ENCODE measurements at places on chromosomes 6 and 20.

DNA sequence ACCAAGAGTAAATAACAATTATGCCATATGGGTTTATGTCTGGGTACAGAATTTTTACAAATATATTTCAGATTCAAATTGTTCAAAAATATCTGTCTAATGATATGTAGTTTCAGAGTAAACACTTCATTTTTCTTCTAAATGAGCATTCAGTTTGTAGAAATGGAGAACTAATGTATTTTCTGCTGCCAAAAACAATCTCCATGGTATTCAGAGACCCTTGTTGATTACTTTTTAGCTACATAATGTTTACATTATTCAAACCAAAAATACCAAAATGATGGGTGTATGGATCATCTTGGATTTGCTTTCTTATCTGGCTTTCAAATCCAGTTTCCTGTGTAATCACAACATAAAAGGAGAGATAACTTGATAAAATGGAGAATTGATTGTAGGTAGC is 576.0 kb upstream of the CDH4 start:
- no peak for DNase-seq

GRCh38 chr6:111984081-111984480 is 69.8 kb upstream of the CCN6 start:
- no peak for DNase-seq

GRCh38 chr6:128158496-128158895 is 257.6 kb upstream of the THEMIS start:
- DNase-seq = no peak

- no peak for DNase-seq
Observed at GRCh38 chr20:35508493-35509218, 20.8 kb downstream of the C20orf173 start.

DNA sequence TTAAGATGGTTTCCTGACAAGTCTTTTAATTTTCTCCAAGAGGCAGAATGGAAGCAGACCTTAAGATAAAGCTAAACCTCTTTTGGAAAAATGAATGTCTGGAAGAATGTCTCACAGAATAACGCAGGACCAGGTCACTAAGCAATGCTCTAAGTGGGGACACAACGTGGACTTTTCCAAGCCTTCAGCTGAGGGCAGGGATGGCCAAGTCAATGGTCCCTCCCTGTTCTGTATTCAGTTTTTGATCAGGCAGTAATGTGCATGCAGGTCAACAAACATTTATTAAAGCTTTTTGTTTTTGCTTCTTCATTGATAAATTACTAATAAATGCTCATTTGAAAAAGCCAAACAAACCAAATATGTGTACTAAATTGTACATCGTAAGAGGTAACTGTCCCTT is 2.0 kb upstream of the RNF182 start:
- DNase-seq = no peak

GRCh38 chr6:35782424-35782823 is 1.6 kb downstream of the CLPSL1 start:
- no peak for DNase-seq

GRCh38 chr6:52839124-52840055 is 1.2 kb downstream of the GSTA5 start:
- DNase-seq = peak; percentile 8

DNA sequence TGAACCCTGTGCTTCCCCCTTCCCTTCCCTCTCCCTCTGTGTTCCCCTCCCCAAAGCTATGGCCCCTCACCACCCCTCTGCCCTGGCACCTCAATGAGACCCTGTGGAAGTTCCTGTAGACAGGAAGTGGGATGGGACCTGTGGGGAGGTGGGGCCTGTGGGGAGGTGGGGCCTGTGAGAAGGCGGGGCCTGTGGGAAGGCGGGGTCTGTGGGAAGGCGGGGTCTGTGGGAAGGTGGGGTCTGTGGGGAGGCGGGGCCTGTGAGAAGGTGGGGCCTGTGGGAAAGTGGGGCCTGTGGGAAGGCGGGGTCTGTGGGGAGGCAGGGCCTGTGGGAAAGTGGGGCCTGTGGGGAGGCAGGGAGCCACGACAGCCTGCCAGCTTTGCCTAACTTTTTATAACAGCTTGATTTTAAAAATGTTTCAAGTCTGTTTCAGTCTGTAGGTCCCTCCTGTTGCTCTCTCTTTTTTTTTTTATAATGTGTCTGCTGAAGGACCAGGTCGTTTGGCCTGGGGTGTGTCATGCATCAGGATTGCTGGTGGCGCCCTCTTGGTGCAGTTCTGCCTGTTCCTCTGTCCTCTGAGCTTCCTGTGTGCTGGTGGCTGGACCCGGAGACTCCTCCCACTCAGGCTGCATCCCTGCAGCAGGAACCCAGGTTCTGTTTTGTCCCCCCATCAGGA is 70.5 kb upstream of the SLCO4A1 start:
- DNase-seq = no peak

DNA sequence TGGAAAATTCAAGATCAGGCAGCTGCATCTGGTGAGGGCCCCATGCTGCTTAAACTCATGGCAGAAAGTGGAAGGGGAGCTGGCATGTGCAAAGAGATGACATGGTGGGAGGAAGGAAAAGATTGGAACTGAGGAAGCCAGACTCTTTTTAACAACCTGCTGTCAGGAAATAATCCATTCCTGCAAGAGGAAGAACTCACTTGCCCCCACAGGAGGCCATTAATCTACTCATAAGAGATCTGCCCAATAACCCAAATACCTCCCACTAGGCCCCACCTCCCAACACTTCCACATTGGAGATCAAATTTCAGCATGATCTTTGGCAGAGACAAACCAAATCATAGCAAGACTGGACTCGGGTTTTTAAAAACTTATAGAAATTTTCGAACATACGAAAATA is 200.5 kb upstream of the KCNQ5 start:
- DNase-seq = no peak

DNA sequence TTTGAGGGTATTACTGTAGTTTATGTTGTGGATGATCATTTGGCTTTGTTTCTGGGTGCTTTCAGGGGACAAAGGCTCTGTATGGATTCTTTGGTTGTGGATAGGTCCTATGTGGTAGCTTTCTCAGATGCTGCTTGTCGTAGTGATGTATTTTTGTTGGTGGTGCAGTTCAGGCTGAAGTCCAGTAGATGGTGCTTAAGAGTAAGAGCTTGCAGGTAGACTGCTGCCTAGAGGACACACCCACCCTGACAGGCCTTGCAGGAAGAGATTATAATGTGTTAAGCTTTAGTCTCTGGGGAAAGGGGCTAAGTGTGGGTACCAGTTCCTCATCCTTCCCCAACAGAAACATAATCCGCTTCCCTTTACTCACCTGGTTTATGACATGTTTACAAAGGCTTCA is 62.6 kb upstream of the ADGRB3 start:
- DNase-seq = peak; percentile 44

DNA sequence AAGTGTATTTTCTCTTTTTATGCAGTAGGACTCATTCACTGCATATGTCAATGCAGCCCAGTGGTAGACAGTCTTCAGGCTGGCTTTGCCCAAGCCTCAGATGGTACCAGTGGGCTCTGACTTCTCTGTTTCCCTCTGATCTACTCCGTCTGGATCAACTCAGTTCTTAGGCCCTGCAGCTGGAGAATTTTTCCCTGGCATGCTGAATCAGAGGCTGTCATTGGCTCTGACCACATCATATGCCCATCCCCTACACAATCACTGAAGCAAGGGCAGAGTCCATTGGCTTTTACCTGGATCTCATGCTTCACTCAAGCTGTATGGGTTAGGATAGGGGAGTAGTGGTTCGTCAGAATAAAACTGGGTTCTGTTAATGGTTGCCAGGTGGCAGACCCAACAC is 57.8 kb downstream of the KIZ start:
- no peak for DNase-seq

DNA sequence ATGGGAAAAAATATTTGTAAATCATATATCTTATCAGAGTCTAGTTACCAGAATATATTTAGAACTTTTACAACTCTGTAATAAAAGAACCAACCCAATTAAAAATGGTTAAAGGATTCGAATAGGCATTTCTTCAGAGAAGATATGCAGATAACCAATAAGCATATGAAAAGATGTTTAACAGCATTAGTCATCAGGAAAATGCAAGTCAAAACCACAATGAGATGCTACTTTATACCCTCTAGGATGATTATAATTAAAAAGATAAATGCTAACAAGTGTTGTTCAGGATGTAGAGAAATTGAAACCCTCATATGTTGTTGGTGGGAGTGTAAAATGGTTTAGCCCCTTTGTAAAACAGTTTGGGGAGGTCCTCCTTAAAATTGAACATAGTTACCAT is 94.1 kb downstream of the LRRC1 start:
- DNase-seq = no peak

DNA sequence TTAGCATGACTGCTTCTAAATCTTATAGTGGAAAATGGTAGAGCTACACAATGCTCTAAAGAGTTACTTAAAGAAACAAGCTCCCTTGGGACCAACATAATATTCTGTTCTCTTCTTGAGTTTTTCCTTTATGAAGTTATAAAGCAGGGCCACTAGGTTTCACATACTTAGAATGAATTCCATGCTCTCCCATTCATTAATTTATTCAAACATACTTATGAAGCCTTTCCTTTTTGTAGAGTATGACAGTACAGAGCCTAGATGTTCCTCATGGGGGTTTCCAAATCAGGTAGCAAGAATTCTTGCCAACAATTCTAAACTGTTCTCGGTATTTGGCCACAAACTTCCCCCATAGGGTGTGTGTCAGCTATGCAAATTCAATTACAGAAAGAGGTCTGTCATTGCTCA is 20.6 kb upstream of the FABP7 start:
- no peak for DNase-seq

GRCh38 chr6:45714741-45715507 is 300.7 kb downstream of the CLIC5 start:
- peak; percentile 55 for DNase-seq

- no peak for DNase-seq
Observed at GRCh38 chr6:116395647-116396046, 24.9 kb downstream of the DSE start.

DNA sequence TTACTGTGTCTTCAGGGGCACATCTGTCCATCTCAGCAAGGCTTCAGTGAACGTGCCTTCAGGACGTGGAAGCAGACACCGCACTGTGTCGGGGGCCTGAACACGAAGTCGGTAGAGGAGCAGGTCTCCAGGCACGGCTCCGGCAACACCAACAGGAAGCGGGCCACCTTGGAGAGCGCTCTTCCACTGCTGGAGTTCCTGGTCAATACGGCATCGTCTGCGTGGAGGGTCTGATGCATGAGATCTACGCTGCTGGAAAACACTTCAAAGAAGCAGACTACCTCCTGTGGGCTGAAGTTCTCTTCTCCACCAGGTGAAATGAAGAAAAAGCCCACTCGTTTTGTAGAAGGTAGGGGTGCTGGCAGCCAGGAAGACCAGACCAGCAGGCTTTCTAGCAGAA is 69.3 kb upstream of the SLCO4A1 start:
- no peak for DNase-seq

- peak; percentile 8 for DNase-seq
Observed at GRCh38 chr6:112214739-112215269, 39.6 kb downstream of the LAMA4 start.

DNA sequence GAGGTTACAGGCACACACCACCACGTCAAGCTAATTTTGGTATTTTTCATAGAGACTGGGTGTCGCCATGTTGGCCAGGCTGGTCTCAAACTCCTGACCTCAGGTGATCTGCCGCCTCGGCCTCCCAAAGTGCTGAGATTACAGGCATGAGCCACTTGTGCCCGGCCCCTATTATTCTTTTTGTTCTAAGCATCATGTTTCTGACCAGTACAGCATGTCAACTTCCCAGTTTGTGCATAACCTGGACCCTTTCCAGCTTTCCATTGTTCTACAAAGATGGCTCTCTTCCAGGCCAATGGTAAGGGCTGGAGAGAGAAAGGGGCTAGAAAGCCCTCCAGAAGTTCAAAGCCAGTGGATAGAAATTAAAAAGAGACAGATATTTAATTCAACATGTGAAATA is 91.3 kb upstream of the TNFAIP3 start:
- DNase-seq = no peak

GRCh38 chr6:39685489-39685826 is 39.8 kb downstream of the KIF6 start:
- no peak for DNase-seq
